GM12891 (cell line): ENCODE measurements at places on chromosomes 2 and 18.

- no peak for DNase-seq
Measured at GRCh38 chr18:22816266-22817176, 116.6 kb upstream of the RBBP8 start.

GRCh38 chr2:237451643-237452469 lies 35.2 kb upstream of the MLPH start:
- no peak for DNase-seq

GRCh38 chr18:3669376-3669775 lies 219.4 kb downstream of the TGIF1 start:
- no peak for DNase-seq

DNA sequence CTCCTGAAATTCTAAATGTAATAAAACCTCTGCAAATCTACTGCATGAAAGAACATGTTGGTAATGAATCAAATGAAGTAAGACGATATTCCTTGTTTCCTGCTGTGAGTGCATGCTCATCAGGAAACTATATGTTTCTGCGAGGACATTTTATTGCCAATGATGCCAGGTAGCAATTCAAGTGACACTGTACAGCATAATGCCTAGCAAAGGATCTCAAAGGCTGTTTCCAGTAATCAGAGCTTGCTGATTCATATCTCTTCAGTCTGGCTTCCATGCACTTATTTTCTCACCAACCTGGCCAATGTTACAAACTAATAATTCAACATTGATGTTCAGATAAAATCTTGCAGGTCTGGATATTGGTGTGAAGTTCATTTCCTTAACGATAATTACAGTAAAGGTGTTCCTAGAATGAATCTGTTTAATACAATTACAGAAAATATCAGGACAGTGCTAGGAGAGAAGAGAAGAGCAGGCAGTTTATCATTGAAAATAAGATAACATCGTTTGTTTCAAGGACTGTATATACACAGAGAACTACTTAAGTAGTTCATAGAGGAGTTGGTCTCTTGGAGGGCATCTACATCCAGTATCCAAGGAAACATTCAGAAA lies 568.5 kb upstream of the SOX11 start:
- DNase-seq, result no peak

GRCh38 chr2:137950238-137950637 lies 14.0 kb upstream of the HNMT start:
- no peak for DNase-seq

- no peak for DNase-seq
Measured at GRCh38 chr2:99442837-99443236, 47.0 kb downstream of the REV1 start.
